ENCODE measurements at places on chromosomes 2 and 18.
A peak's percentile ranks its signal among the peaks of the same experiment; 100 is the strongest.

- no peak for DNase-seq
These were observed 10.8 kb upstream of the NAB1 start for GRCh38 chr2:190637903-190638618.

DNA sequence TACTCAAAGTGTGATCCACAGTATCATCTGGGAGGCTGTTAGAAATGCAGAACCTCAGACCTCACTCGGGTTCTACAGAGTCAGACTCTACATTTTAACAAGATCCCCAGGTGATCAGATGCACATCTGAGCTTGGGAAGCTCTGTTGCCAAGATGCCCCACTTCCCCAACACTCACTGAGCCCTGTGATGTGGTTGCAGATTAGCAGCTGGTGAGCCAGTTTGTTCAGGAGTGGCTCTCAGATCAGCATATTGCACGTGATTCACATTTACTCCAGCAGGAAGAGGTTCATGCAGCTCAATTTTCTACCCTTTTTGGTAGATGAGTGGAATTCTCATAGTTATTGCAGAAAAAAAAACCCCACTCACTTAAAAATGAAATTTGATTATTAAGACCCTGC lies 96.4 kb downstream of the VIT start:
- DNase-seq, result no peak

DNA sequence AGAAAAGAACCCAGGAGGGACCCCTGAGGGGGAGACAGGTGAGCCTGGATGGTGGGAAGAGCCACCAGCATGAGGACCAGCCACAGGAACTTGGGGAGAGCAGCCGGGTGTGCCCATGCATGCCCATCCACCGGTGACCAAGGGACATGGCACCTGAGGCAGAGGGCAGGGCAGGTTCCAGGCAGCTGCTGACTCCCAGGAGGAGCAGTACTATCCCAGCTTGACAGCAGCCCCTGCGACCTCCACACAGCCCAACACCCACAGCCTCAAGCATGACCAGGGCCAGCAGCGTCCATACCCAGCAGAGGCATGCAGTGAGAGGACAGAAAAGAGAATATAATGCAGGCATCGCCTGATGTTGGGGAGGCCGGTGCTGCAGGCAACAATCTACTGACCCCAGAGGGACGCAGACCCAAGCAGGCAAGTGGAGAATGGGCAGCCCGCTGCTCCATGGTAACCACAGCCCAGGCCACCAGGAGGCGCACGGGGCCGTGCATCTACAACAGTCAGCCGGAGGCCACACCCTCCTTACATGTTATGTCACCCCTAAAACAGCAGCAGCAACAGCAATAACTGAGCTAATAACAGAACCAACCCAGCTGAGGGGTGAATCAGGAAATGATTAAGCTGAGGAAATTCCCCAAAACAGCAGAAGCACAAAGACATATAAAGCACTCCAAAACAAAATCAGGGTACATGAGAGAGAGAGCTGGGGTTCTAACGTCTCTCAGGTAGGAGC lies 44.1 kb downstream of the ANKMY1 start:
- peak; percentile 35 for DNase-seq

DNA sequence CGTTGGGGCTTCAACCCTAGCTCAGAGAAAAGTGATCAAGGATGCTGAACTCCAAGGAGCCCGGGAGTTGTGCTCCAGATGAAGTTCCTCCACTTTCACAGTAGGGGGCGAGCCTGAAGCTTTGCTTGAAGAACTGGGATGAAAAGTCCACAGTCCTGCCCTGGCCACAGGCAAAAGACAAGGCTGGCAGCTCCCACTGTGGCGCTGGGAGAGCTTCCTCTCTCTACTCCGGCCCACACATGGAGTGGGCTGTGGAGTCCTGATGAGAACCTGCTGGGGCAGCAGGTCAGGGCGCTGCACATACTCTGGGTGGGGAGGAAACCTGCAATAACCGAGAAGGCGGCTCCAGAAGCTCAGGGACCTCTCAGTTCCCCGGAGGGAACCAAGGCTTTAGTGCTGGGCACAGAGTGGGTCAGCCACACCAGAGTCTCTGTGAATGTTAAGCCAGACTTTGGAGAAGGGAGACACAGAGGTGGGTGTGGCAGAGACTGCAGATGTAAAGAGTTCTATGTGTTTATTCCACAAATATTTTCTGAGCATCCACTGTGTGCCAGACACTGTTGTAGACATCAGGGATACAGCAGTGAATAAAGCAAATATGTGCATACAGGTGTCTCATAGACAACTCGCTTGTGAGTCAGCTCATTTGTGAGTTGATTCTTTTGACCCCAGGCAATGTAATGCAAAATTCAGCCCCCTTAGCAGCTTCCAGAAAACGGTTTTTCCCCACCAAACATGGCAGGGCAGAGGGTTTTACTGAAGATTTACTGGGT lies 48.0 kb upstream of the MRPL33 start:
- DNase-seq, result no peak

- no peak for DNase-seq
These were observed 96.2 kb upstream of the B3GNT7 start for GRCh38 chr2:231299267-231299666.

GRCh38 chr2:109261906-109262631 lies 133.1 kb downstream of the SH3RF3 start:
- no peak for DNase-seq

GRCh38 chr18:37844209-37844970 lies 278.8 kb upstream of the CELF4 start:
- DNase-seq, result no peak

DNA sequence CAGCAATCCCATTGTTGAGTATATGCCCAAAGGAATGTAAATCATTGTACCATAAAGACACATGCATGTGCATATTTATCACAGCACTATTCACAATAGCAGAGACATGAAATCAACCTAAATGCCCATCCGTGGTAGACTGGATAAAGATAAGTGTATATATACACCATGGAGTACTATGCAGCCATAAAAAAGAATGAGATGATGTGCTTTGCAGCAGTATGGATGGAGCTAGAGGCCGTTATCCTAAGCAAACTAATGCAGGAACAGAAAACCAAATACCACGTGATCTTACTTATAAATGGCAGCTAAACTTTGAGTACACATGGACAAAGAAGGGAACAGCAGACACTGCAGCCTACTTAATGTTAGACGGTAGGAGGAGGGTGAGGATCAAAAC lies 18.4 kb upstream of the RAMP1 start:
- no peak for DNase-seq

GRCh38 chr2:141186413-141187074 lies 944.3 kb downstream of the LRP1B start:
- DNase-seq, result no peak

GRCh38 chr2:120551522-120551921 lies 184.1 kb upstream of the GLI2 start:
- DNase-seq, result no peak

DNA sequence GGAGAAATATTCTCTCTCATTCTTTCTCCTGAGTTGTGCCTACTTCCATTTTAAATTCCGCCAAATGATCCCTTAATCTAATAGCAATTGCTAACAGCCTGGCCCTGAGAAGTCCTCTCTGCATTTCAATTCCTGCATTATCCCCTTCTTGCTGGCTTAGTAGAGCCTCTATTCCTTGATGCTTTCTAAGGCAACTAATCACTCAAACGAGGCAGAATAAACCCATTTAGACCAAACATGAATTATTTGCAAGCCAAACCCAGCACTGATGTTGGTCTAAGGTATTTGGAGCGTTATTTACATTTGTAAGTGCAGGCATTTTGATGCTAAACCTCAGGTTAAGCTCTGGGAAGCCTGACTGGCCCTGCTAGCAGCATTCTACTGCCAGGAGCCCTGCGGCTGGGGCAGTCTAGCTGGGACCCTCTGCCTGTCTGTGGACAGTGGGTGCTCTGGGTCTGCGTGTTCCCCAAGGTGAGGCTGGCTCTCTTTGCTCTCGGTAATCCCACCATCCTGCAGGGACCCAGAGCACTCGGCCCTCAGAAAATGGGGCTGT lies 173.1 kb upstream of the HS6ST1 start:
- DNase-seq, result no peak

DNA sequence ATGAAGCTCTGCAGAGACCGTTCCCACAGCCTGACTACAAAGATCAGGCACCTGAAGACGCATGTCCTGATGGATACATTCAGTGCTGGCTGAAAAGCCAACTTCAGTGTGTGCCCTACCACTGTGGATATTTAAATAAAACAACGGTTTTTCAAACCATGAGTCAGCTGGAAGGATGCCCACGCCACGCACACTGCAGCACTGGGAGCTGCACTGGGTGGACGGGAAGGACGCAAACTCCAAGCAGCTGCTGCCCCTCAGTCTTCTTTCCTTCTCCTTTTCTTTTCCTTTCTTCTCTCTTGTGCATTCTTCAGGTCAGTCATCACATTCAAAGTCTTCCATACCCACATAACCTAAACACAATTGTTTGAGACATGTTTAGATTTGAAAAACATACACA lies 7.9 kb downstream of the TMEM18 start:
- no peak for DNase-seq

DNA sequence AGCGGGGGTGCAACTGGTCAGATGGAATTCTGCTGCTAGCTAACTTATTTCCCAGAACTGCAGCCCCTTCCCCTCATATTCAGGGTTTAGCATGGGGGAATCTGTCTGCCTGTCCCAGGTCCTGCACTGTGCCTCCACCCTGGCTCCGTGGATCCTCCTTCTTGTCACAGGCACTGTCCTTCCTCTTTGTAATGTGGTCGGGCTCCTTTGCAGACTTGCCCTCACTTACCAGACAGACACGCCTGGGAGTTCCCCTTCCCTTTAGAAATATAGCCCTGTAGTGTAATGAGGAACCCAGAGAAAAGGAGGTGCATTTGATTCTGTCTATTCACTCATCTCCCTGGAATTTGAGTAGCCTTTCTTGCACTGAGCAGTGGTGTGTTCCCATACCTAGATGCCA lies 108.7 kb downstream of the TRIM43 start:
- no peak for DNase-seq

GRCh38 chr2:28613633-28614501 lies 118.0 kb downstream of the PLB1 start:
- no peak for DNase-seq

- no peak for DNase-seq
These were observed 464.1 kb upstream of the CRIM1 start for GRCh38 chr2:35891528-35891927.

DNA sequence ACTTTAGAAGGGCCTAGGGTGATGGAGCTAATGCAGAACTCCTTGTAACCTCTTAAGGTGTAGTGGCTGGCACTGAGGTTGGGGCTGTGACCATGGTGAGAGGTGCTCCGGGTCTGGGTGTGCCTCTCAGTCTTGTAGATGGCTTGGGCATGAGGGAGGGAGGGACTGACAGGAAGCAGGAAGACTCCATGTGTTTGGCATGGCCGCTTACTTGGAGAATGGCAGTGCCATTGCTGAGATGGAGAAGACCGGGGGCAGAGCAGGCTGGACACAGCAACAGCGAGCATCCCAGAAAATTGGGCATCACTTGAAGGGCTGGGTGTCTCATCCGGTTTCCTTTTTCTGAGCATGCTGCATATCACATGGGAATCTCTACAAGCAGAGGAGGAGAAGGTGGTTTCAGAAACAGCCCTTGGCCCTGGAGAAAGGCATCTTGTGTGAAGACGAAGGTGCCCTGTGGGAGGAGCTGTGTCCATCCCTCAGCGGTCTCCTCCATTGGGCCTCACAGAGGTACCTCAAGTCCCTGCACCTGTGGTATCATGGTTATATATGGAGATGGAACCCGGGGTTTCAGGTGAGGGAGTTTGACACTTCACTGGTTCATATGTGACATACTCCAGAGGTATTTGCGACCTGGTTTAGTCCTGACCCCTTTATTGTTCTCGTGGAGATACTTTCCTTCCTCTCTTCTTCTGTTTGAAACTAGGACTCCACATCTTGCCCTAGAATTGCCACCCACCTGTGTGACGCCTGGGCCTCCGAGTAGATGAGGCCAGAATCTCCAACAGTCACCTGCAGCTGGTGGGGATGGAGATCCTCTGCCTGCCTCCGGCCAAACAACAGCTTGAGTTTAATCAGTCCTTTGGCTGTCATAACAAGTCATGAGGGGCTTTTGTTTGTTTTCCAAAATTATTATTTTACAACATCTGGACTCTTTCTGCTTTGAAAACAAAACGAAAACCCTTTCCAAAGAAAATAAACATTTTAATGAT lies 45.6 kb downstream of the INPP4A start:
- DNase-seq, result no peak

DNA sequence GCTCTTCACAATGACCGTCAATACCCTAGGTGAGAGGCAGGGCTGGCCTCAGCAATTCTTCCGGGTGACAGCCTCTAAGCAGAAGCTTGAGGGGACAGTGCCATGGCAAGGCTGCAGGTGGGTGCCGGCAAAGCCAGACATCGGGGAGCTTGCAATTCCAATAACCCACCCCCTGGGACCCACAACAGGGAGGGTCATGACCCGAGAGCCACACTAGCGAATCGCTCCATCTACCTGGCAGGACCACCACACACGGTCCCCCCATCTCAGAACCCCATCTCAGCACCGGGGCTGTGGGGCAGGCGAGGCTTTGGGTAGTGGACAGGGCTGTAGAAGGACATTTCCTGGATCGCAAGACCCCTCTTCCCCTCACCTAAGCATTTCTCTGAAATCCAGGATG lies 177.2 kb downstream of the ACKR3 start:
- DNase-seq, result no peak

- DNase-seq, result no peak
These were observed 37.1 kb upstream of the CTLA4 start for GRCh38 chr2:203830304-203831055.

DNA sequence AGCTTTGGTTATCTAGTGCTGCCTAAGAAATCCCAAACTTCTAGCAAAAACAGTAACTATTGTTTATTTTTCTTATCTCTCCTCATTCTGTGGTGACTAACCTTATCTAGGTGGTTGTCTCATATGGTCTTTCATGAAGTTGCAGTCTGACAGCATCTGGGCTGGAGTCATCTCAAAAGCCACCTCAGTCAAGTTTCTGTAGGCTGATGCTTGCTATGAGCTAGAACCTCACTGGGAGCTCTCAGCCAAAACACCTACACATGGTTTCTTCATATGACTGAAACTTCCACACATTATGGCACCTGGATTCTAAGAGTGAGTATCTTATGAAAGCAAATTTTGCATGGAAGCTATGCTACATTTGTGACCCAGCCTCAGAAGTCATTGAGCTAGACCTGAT lies 596.4 kb upstream of the VRK2 start:
- DNase-seq, result no peak

GRCh38 chr2:238113611-238114010 lies 13.5 kb downstream of the ESPNL start:
- DNase-seq, result no peak

DNA sequence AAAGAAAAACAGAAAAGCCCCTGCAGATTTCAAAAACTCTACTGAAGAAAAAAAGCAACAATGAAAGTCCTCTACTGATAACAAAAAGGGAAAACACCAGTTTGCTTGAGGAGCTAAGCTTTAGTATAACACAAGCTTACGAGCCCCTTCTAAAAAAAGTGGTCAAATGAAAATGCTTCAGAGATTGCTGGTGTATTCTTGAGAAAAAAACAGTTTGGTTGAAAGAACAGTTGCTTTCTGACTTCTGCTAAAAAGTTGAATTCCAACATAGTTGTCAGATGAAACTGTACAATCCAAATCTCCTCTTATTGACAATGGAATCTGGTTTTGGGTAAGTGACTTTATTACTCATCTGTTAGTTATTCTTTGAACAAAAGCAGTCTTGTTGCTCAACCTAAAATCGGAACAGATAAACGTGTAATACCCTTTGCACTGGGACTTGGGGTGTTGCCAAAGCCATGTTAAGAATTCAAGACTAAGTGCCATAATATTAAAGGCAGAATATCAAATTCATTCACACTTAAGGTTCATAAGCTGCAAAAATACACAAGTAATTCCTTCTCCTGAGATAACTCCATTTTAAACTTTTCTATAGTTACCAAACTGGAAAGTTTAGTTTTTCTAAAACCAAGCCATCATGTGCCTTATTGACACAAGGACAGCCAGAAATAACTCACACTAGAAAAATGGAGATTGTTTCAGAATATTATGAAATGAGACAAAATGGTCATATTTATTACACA lies 45.3 kb upstream of the SPAG16 start:
- DNase-seq, result no peak

GRCh38 chr2:178110681-178111080 lies 1.6 kb upstream of the RBM45 start:
- DNase-seq, result no peak

Measured in Panc1 (cell line).